Skeletal muscle cell (primary cell): ENCODE measurements at places on chromosomes 13 and 19.

DNA sequence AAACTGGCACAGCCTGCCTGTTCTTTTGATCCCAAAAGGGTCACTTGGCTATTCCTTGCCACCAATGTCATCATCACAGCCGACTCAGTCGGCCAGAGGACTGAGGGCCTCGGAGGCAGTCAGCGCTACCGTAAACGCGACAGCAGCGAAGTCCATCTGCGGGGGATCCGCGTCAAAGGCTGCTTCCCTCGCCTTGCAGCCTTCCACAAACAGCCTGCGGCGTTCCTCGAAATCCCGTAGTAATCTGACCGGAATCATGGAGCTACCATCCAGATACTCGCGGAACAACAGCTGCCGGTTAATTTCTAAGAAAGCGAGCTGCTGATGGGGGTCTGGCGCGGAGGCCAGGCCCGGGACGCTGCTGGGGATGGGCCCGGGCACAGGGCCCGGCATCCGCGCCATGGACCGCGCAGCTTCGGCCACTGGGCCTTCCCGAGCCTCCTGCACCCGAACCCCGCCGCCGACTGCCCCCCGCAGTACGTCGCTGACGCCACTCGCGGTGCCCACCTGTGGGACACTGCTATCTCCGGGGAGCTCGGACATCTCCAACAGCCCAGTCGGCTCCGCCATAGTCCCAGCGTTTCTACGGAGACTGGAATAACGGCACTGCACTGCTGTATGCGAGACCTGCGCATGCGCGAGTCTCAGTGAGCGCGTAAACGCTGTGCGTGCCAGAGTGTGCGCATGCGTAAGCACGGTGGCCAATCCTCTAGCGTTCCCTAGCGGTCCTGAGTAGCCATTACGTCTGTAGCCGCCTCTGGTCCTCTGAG lies at the start of gene EID2B:
Gene EID2B (minus strand): TSS at position 620 of the 770 bp plus-strand sequence. CDS start 50 bp downstream, at position 570.
- DNase-seq = peak; percentile 75

DNA sequence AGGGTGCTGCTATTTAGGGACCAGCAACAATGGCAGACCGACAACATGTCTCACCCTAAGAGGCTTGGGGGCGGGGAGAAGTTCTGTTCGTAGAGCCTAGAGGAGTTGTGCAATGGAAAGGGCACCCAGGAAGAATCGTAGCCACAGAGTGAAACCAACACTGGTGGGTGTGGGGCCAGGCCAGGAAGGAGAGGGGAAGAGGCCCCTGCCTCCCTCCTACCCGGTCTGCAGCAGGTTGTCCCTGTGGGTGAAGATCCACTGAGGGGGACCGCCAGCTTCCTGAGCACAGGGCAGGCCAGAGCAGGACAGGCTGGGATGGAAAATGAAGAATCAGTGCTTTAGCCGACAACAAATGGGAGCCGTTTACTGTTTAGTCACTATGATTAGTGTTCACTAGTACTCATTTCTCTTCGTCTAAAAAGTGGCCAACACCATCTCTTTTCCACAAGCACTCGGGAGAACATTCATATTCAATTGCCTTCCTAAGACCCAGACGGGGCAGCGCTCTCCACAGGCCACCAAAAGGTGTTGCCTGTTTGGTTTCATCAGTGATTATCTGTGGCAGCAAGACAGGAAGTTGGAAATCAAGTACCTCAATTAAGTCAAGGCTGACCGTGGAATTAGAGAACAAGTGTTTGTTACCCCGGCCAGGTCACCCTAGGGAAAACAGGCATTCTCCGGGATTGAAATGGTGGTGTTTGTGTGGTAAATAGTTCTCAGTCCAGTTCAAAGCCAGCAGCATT lies 1.1 kb upstream of the ATP11A start:
- DNase-seq = no peak

- DNase-seq = no peak
These were observed 21.2 kb downstream of the SPRYD7 start for GRCh38 chr13:49914947-49915346.

DNA sequence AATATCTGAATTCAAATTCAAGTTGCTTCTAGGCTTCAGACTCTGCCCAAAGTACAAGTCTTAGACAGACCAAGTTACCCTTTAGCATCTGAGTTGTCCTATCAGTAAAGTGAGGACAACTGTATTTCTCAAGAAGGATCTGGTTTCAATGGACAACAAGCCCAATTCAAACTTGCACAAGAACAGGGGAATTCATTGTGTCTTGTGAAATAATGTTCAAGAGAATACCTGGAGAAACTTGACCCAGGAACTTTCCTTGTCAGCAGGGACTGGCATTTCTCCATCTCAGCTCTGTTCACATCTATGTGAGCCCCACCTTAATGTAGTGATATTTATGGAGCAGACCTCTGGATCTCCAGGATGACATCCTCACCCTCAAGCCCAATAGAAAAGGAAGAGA lies 894.9 kb upstream of the SLC10A2 start:
- DNase-seq = no peak

DNA sequence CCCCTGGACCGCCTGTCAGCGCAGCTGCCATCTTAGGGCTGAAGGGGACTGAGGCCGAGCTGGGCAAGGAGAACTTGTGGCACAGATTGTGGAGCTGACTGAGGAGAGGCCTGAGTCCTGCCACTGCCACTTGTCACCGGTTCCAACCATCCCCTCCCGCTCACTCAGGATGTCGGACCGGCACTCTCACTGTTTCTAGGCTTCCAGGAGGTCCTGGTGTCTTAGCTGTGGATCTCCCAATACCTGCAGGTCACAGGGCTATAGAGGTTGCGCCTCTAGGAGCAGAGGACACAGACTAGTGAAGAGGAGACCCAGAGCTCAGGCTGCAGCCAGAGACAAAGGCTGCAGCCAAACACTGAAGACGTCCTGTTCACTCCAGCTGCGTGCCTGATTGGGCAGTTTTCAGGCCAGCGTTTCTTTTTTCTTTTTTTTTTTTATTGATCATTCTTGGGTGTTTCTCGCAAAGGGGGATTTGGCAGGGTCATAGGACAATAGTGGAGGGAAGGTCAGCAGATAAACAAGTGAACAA lies 15.3 kb upstream of the ZNF486 start:
- no peak for DNase-seq

DNA sequence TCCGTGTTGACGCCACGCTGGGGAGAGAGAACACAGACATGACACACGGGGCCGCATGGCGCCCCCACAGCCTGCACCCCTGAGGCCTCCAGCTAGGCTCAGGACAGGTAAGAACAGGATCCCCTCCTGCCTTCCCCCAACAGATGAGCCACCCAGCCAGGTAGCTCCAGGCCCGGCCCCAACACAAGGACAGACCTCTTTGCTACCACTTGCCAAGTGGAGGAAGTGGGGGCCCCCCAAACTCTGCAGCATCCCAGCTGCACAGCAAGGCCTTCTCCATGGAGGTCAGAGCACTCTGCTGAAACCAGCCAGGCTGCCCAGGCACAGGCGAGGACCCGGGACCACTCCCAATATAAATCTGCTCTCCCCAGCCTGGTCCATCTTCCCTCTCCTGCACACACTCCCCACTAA lies 31.5 kb downstream of the PEPD start:
- no peak for DNase-seq

GRCh38 chr19:21604951-21605476 lies 99.6 kb downstream of the ZNF429 start:
- DNase-seq = no peak

DNA sequence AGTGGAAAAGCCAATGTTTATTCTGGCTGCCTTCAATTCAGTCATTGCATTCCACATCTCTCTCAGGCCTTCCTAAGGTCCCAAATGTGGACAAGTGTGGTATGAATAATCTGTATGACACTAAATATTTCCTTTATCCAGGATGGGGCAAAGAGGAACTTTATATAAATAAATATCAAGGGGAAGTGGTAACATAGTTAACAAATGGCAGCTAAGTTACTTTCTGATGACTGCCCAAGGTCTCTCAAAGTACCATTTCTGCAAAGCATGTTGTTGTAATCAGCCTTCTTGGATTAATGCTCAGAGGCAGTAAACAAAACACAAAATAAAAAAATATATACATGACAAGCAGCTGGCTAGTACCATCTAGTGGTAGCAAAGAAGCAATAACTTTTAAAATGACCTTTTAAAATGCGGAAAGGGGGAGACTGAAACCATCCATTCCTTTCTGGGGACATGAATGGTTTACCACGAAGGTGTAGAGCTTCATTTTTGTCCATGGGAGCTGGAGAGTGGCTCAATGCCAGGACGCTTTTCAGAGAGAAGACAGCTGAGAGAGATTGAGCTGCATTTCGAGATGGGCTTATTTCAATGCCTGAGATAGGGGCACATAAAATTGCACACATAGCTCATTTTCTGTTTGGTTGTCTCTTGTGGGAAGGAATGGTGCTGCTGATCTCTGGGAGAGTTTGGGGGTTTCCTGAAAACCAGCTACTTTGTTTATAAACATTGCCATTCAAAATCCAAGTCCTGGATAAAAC lies 259.2 kb downstream of the RFC3 start:
- no peak for DNase-seq

DNA sequence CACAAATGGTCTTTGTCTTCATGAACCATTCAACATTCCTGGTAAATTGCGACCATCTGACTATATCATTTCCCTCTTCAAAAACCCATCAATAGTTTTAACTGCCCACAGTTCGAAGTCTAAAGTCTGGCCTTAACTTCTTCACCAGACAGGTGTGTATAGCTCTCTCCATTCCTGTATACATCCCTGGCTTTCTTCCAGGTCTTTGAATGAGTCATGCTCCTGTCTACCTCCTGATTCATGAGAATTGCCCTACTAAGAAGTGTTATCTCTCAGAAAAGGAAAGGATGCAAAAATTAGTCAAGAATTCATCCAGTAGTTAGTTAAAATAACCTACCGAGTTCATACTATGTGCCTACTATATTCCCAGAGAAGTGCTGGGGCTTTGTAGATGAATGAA lies 225.0 kb downstream of the TBC1D4 start:
- DNase-seq = no peak

DNA sequence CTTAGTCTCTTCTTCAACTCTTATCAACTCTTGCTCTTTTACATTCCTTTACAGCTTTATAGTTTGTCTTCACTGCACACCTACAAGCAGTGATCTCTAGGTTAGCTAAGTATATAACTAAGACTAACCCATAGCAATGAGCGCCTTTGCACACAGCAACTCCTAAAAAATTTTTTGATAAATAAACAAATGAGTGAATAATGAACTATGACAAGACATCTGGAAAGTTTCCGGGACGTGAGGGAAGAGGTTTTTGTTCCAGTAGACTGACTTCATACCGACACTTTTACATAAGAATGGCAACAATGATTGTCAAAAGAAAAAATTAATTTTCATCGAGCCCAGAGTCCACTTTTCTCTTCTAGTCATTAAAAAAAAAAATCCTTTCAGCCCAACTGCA lies 98.3 kb downstream of the ELF1 start:
- no peak for DNase-seq

- DNase-seq = no peak
These were observed 186.8 kb downstream of the NUFIP1 start for GRCh38 chr13:44802491-44802890.

GRCh38 chr13:72453161-72453560 lies 274.3 kb downstream of the MZT1 start:
- DNase-seq = no peak

DNA sequence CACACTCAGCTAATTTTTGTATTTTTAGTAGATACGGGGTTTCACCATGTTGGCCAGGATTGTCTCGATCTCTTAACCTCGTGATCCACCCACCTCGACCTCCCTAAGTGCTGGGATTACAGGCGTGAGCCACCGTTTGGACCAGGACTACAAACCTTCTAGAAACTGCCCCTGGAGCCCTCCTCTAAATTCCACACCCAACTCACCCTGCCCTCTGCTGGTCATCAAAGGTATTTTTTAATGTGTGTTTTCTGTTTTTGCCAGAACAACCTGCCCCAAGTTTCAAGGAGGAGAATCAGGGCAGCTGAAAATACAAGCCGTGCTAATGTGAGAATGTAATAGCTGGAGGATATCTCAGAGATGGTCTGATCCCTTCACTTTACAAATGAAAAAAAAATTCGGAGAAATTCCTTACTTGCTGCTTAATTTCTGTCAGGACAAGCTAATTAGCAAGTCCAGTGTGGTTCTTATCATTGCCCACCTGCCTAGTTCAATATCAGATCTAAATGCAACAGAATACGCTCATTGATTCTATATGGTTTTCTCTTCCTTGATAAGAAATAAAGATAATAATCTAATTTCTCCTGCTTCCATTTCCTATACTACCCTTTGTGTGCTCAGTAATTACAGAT lies 4.1 kb downstream of the ATP8A2 start:
- DNase-seq = no peak

- no peak for DNase-seq
These were observed 252.6 kb downstream of the SLITRK5 start for GRCh38 chr13:87923753-87924152.

GRCh38 chr13:25659091-25659795 lies 287.5 kb downstream of the ATP8A2 start:
- DNase-seq = no peak

GRCh38 chr13:57624565-57625435 lies 6.7 kb upstream of the PCDH17 start:
- no peak for DNase-seq

DNA sequence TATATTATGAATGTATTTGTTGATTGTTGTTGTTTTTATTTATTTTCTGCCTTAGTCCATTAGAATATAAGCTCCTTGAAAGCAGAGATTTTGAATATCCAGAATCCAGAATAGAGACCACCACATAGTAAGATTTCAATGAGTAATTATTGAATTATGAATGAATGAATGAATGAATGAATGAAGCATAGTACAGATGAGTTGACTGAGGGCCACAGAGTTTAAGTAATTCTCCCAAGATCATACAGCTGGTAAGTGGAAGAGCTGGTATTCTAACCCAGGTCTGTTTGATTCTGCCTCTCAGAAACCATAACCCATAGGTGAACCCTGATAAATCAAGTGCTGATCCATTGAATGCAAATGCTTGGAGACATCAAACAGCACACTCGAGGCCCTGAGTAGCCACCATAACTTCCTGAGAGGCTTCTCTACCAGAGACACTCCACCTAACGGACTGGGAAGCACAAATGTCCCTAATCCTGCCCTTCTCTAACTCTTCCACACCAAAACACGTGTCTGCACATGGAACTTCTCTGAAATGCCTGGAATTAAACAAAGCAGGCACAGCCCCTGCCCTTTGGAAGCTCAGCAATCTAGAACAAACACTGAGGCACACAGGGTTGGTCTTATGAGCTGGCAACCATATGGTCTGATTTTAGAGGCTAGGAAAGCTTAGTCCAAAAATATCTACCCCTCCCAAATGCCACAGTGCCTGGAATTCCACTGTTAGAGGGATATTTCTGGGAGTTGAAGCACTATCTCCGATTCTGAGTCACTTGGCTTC lies 190.1 kb downstream of the FOXO1 start:
- no peak for DNase-seq

- no peak for DNase-seq
These were observed 12.8 kb downstream of the TNFAIP8L1 start for GRCh38 chr19:4652075-4652474.
